ENCODE measurements at places on chromosomes 6 and 20.

- DNase-seq, result no peak
Measured at GRCh38 chr6:71886184-71887005, at the start of gene RIMS1. Gene RIMS1 (plus strand): TSS chr6:71886550. CDS start chr6:71887024, 474 bp downstream.

DNA sequence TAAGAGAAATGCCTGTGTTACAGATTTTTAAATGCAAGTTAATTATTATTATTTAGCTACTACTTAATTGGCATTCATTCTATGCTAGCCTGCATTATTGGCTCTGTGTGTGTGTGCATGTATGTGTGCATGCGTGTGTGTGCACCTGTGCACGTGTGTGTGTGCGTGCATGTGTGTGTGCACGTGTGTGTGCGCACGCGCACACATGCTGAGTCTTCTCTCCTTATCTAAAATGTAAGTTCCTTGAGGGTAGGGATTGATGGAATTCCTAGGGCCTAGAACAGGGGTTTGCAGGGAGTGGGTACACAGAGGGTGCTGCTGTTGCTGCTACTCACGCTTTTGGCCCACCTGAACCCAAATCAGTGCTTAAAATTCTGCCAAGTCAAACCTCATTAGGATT, 43.8 kb upstream of the NEDD9 start:
- DNase-seq, result no peak

GRCh38 chr6:88970301-88970700, 6.9 kb upstream of the RNGTT start:
- no peak for DNase-seq

DNA sequence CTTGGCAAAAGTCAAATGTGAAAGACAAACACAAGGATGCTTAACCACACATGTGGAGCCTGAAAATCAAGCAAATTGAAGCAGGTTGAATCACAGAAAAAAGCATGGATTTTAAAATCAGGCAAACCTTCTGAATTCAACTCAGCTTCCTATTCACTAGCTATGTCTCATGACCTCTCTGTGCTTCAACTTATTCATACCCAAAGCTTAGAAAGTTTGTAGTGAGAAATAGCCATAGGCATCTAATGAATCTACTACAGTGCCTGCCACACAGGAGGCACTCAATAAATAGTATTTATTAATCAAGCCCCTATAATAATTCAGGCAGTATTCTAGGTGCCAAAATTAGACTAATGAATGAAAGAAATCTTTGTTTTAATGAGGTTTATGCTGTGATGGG, 112.2 kb upstream of the TNFAIP3 start:
- no peak for DNase-seq

All from stimulated activated CD4-positive, alpha-beta T cell treated with anti-CD3 and anti-CD28 coated beads, Interleukin-15, amount 100 ng/mL, for 1 hour (primary cell).